ENCODE measurements at places on chromosomes 6 and 20.
A peak's percentile ranks its signal among the peaks of the same experiment; 100 is the strongest.

DNA sequence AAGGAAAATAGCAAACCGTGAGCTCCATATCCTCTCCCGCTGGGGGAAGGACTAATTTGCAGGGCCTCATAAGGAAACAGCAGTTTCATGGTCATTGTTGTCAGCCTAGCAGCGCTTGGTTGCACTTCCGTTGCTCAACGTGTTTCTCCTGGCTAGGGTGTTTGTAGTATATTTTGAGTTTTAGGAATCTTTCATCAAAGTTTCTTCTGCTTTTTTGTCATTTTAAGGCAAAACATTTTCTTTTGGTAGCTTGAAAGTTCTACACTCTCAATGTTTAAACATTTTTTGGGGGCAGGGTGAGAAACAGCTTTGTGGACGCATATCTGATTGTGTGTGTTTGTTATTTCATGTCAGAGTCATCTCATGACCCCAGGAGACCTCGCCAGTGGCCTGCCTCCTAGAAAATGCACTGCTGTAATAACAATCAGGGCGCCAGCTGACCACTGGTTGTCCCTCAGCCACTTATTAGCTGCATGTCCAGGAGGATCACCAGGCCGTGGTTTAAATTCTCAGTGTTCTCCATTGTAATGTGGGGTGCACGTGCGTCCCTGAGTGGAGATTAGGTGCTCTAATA, 20.6 kb downstream of the JARID2 start:
- no peak for DNase-seq

- no peak for DNase-seq
Observed at GRCh38 chr6:107418118-107418517, 41.2 kb downstream of the PDSS2 start.

GRCh38 chr6:298233-299103, 6.2 kb downstream of the DUSP22 start:
- no peak for DNase-seq

- no peak for DNase-seq
Observed at GRCh38 chr6:132067286-132067685, 116.1 kb upstream of the CCN2 start.

DNA sequence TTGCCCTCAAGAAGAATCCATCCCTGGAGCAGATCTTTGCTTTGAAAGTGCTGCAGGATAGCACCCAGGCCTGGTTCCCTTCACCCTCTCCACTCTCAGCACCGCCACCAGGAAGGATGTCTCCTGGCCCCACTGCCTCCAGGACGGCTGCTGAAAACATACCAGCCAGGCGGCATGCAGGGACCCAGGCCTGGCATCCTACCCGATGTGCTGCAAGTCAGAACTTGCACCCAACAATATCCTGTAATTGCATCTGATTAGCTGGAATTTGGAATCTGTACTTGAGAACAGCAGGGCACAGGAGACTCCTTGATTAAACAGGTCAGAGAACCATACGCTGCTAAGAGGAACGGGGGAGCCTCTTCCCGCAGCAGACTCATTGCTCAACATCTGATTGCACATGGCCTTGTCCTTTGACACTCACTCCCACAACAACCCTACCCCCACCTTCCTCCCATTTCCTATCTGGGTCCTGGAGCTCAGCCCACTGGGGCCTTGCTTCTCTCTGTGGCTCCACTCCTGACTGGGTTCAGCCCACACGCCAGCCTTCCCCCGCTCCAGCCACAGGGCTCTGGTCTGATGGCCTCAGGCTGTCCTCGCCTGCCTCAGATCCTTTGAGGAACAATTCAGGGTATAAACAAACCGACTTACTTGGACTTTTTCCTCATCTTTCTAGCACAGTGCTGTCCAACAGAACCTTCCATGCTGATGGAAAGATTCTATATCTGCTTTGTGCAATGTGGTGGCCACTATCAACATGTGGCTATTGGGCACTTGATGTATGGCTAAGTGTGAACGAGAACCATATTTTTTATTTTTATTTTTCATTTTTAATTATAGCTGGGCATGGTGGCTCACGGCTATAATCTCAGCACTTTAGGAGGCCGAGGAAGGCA, 78.0 kb downstream of the FGD2 start:
- DNase-seq, result peak; percentile 42

DNA sequence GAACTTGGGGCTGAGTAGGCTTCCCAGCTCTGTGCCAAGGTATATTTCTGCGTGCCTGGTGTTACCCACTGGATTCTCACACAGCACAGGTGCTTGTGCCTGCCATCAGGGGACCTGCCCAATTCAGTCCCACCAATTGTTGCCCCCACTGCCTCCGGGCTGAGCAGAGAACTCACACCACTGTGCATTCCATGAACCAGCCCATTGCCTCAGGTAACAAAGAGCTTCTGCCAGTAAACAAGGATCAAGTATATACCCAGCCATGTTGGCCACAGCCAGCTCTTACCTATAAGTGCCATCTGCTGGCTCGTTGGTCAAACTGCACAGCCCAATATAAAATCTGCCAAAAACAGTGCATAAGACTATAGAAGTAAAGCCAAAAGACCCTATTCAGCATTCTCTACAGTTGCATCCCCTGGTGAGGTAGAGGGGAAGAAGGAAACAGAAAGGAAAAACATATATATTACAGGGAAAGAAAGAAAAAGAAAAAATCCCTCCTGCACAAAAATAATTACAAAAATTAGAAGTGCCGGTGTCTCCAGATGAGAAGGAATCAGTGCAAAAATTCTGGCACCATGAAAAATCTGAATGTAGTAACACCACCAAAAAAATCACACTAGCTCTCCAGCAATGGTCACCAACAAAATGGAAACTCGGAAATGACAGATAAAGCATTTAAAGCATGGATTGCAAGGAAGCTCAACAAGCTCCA, 241.4 kb downstream of the IBTK start:
- DNase-seq, result no peak

GRCh38 chr20:12750221-12750620, 258.6 kb upstream of the SPTLC3 start:
- no peak for DNase-seq

DNA sequence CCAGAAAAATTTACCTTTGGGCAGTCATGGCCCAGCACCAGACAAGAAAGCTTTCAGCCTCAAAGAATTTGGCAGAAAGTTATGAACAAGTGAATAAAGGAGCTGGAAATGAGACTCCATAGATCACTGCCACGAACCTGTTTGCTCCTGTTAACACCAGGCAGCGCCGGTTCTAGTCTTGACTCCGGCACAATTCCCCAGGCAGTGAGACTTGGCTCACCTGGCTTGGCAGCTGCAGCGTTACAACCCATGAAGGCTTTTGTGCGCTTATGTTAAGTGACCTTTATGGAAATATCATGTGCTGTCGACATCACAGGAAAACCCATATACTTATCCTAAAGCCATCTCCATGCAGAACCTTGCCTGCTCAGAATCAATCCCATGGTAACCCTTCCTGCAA, 22.2 kb upstream of the FOXC1 start:
- DNase-seq, result no peak

DNA sequence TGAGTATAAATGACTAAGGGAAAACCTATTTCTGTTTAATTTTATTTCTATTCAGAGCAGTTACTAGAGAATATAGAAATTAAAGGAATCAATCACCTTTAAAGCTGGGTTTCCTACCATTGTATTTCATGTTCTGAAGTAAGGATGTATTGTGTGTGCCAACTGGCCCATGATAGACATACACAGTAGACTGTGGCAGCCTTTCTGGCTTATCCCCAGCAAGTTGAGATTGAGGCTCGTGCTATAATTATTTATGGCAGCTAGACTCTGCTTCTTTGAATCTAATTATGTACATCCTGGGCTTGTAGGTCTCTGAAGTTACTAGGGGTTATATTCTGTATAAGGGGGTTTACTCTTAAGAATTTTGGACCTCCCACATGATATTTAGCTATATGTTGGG, 44.4 kb downstream of the ZNF292 start:
- DNase-seq, result no peak
